Stimulated activated CD4-positive, alpha-beta T cell treated with anti-CD3 and anti-CD28 coated beads, Interleukin-2, amount 100 ng/mL, for 24 hours (primary cell): ENCODE measurements at places on chromosomes 3 and 15.

DNA sequence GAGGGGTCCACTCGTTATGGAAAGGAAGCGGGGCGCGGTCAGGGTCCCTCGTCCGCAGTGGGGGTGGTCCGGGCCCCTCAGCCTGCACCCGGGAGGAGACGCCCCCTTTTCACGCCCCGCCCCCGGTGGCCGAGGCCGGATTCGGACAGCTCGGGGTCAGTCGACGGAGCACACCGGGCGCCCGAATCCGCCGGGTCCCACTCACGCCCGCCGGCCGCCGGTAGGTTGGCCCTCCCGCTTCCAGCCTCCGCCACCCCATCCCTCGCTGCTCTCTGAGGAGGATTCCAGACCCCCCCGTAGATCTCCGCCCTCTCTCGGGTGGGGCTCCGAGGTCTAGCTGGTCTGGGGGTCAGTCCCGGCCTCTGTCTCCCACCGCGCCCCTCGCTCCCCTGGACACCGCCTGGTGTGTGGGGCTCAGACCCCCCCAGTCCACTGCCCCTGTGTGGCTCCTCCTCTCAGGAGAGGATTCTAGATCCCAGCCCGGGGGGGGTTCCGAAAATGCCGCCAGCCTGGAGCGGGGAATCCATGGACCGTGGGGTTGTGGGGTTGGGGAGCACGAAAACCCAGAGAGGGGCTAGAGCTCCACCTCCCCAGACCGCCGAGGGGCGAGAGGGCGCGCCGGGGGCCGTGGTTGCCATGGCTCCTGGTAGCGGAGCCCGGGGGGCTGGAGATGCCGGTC, 725 bp downstream of the CHL1 start:
- DNase-seq = no peak

- no peak for DNase-seq
Measured at GRCh38 chr15:77798151-77798835, 165.6 kb upstream of the LINGO1 start.

- DNase-seq = no peak
Measured at GRCh38 chr3:15154326-15154725, 51.7 kb upstream of the CAPN7 start.

DNA sequence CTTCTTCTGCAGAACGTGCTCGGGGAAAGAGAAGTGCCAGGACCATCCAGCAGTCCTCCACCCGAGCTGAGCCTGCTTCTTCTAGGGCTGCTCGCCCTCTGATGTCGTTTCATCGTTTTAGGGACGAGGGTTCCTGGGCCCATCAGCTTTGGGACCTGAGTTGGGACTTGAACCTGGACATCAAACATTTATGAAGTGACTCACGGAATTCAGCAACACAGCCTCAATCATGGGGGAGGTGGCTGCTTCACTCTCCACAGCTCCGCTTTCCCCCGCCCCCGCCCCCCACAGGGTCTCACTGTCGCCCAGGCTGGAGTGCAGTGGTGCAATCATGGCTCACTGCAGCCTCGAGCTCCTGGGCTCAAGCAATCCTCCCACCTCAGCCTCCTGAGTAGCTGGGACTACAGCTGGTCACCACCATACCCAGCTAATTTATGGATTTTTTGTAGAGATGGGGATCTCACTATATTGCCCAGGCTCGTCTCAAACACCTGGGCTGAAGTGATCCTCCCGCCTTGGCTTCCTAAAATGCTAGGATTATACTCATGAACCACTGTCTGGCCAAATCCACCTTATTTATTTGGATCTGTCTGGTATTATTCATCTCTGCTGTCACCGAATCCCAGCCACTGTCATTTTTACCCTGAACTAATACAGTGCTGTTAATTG, 725 bp upstream of the SCAMP2 start:
- DNase-seq = peak; percentile 20

DNA sequence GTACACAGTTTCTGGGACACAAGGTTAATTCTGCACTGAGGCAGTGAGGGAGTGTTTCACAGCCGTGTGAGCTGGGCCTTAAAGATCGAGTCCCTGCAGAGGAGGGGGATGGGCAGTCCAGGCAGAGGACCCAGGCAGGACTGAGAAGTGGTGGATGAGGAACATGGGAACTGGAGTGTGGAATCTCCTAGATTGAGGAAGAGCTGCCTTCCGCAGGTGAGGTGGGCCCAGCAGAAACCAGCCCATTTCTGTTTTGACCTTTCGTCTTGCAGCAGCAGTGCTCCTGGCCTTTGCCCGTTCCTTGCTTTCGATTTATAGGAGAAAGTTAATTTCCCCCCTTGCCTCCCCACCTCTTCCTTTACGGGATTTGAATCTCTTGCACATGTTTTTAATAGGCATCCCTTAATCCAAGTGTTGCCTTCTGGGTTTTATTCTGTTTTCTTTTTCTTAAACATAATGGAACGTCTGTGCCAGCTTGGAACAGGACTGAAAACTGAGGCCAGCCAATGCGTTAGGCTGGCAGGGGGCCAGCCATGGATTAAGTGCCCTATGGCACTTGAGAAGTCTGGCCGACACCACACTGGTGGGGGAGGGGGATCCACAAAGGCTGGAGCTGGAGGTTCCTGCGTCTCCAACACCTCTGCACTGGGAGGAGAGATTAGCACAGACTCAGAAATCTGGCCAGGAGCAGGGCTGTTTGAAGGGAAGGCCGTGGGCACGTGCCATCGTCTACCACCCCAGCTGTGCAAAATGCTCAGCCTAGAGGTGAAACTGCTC, 78.1 kb downstream of the AAGAB start:
- DNase-seq = no peak

GRCh38 chr3:27528791-27529190, 44.6 kb upstream of the SLC4A7 start:
- no peak for DNase-seq

GRCh38 chr15:49031804-49032203, 14.4 kb downstream of the SECISBP2L start:
- DNase-seq = no peak

GRCh38 chr15:79431636-79432344, at the start of gene MINAR1:
MINAR1 (plus strand) TSS chr15:79432336; CDS start chr15:79456148, 23,812 bp downstream.
- DNase-seq = no peak

DNA sequence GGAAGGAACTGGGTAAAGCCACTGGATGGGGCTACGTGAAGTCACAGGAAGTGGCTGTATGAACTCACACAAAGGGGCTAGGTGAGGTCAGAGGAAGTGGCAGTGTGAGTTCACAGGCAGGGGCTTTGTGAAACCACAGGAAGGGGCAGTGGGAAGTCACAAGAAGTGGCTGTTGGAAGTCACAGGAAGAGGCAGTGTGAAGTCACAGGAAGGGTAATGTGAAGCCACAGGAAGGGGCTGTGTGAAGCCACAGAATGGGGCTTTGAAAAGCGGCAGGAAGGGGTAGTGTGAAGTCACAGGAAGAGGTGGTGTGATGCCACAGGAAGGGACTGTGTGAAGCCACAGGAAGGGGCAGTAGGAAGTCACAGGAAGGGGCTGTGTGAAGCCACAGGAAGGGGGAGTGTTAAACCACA, 34.6 kb downstream of the GASK1A start:
- no peak for DNase-seq

- no peak for DNase-seq
Measured at GRCh38 chr15:99978426-99978825, 245.2 kb upstream of the LYSMD4 start.

GRCh38 chr15:40242601-40243000, 3.7 kb downstream of the PAK6 start:
- DNase-seq = no peak

GRCh38 chr3:44412365-44412764, 65.1 kb downstream of the ZNF445 start:
- no peak for DNase-seq

DNA sequence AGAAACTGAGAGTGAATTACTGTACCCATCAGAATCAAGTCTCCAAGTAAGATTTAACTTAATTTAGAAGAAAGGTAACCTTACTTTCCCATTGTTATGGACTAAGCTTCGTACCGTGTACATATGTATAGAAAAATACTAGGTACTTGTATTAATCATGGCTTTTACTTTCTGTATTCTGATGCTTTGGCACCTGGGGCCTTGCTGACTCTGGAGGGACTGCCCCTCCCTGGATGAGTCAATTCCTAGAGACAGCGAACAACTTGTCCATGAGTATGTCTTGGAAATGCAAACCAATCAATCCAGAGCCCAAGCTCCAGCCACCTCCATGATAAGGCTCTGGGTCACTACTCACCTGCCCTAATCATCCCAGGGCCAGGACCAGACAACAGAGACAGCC, 50.0 kb upstream of the DGKG start:
- DNase-seq = peak; percentile 39

DNA sequence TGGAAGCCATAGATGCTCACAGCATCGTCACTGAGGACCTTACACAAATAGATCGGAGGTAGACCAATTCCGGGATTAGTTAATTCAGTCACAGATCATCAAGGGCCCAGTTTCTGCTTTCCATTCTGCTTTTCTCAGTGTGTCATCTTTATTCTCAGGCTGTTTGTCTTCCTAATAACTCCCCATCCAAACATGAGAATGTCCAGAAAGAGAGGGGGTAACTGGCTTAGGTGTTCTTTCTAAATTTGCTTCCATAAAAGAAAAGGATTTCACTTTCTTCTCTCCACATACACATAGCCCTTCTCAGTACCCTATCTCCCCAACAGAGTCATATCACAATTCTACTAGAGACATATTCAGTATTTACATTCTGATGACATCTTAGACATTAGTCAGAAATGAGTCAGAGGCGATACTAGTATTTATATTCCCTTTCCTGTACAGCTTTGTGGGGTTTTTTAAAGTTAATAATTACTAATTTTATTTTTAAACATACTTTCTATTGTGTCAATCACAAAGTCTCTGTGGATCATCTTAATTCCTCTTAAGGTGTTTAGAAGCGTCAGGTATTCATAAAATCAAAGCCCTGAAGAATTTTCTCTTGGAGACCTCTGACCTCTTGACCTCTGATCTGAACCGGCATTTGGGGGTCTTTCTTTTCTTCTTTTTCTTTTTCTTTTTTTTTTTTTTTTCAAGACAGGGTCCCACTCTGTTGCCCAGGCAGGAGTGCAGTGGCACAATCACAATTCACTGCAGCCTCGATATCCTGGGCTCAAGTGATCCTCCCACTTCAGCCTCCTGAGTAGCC, 24.3 kb upstream of the IL12A start:
- no peak for DNase-seq

DNA sequence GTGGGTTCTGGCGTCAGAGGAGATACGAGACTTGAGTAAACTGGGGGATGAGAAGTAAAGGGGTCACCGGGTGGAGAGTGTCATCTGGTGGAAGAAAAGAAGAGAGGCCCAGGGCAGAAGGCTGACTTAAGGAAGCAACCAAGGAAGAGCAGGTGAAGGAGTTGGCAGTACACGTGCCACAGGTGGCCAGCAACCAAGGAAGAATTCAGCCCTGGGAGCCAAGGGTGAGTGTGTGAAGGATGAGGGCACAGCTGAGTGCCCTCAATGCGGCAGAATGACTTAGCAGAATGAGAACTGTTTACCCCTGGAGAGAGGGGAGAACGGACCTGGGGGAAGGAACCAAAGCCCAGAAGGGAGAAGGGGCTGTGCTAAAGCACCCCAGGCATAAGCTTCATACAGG, 71.3 kb downstream of the WHAMM start:
- DNase-seq = no peak

DNA sequence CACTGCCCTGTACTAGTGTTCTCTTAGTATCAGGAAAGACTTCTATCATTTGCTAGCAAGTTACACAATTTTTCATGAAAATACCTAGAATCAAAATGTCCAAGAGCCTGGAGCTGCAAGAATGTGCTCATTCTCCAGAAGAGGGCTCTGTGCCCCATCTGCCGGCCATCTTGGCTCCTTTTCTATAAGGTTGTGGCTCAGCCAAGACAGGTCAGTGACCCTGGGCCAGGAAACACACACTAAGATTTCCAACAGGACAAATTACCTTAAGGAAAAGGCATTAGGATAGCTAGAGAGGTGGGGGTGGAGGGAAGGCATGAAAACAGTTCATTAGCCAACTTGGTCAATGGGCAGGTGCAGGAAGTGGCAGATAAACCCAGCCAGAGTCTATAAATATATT, 20.7 kb downstream of the TIMP4 start:
- DNase-seq = peak; percentile 23

- DNase-seq = no peak
Measured at GRCh38 chr15:34214135-34214534, 4.2 kb upstream of the KATNBL1 start.

DNA sequence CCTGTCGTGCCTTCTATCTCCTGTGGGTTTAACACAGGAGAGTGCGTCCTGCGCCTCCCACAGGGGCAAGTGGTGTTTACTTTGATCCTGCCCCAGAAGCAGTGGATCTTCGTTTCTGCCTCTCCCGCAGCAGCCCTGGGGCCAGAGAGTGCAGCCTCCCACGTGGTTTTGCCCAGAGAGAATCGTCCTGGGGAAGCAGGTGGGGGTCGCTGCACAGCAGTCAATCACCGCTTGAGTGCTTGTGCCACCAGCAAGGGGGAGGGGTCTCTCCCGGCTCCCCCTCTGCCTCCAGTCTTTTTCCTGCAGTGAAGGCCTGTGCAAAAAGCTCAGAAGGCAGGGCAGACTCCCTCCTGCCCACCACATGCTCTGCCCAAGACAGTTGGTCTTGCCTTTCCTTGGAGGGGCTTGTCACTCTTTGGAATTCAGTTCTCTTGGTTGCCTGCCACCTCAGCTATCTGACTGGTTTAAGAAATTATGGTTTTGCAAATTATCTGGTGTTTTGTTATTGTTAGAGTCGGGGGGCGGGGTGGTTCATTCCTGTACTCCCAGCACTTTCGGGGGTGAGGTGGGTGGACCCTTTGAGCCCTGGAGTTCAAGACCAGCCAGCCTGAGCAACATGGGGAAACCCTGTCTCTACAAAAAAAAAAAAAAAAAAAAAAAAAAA, 26.9 kb downstream of the STOML1 start:
- DNase-seq = peak; percentile 70

- DNase-seq = no peak
Measured at GRCh38 chr3:134457376-134458074, 28.3 kb downstream of the ANAPC13 start.

DNA sequence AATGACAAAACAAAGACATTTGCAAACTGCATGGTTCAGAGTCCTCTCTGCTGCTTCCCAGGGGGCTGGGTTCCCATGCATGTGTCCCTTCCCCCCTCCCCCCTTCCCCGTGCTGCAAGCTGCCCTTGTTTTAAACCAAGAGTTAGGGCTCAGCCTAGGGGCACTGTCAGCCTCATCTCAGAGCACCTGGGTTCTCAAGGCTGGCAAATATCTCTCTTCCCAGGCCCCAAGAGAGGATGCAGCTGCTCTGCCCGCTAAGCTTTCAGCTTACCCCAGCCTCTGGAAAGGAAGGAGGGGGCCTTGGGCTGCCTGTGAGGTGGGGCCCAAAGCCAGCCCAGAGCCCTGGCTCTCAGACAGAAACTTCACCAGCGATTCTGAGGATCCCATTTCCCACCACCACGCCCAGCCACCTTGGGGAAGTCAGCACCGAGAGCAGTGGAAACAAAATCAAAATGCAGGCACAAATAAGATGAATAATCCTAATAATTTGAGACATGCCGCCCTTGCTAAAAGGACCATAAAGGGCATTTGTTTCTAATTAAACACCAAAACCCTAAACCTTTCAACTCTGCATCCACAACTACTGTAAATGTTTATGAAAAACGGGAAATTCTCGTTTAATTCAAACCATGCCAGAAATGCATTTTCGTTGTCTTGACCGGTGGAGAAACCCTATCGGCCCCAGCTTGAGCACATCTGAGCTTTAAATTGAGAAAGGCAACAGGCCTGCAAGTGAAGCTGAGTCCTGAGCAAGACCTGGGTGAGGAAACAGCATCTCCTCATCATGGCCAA, 67.7 kb upstream of the WNT5A start:
- no peak for DNase-seq

GRCh38 chr3:38541806-38542205, 45.7 kb downstream of the EXOG start:
- DNase-seq = no peak

- DNase-seq = no peak
Measured at GRCh38 chr15:36925049-36925448, 175.3 kb downstream of the MEIS2 start.
